ENCODE measurements at places on chromosomes 2 and 18.

DNA sequence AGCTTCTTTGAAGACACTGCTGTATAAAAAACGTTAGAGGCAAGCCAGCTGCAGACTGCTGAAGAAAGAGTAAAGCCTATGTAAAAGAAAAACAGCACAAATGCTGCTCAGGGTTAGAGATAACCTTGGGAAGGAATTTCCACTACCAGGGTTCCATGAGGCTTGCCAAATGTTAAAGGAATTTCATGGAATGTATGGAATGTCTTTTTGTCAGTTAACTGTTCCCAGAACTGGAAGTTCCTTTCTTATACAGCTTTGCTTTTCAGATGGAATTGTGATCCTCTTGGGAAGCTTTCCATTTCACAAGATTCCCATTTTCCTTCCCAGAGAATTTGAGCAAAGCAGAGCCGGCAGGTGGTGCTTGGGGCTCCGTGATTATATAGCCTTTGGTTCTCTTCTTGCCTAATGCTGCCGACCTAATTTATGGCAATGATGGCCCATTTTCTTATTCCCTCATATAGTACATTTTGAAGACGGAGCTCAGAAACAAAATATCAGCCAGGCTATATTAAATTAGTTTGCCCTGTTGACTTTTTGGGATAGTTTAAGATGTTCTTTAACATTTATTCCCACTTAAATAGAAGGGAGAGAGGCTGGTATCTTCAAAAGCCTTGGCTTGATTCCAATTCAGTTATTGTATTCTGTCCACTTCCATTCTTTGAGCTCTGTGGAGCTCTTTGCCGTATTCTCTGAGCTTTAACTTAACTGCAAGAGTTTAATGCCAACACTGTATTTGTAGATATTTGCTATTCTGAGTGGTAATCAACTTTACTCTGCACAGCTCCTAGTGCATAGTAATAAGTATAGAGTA, 162.3 kb downstream of the PHLPP1 start:
- no peak for DNase-seq

GRCh38 chr2:195442458-195443175, 214.4 kb upstream of the SLC39A10 start:
- DNase-seq = no peak

DNA sequence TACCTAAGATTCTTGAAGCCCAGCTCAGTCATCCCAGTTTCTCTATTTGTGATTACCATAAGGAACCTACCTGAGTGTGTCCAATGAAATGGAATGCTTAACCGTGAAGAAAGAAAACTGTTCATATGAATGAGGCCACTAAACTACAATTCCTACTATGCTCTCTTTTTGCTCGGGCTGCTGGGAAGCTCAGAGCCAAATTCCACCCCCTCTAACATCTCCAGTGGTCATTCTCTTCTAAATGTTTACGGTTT, 8.3 kb downstream of the MYCN start:
- DNase-seq = no peak

GRCh38 chr18:36829362-36830157, 633 bp downstream of the KIAA1328 start:
- DNase-seq = no peak

DNA sequence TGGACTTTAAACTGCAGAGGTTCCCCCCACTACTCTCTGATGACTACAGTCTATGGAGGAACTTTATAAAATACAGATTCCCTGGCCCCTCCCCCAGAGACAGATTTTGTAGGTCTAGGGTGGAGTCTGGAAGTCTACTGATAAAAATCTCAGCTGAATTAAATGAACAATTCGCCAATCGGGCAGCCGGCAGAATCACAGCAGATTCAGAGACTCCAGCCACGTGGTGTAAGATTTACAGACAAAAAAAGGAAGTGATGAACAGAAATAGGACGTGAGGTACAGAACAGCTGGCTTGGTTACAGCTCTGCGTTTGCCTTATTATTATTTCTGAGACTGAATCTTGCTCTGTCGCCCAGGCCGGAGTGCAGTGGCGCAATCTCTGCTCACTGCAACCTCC, 21.4 kb upstream of the MTA3 start:
- no peak for DNase-seq

Data from NCI-H524 treated with DMSO at 0.1 percent for 48 hours (cell line).